ENCODE measurements at places on chromosomes 1 and 21. TPM values are rescaled to one million over a fixed set of nuclear protein-coding genes. Genes with fewer than 3 reads are reported as not detected.

The LCE1E gene
- total RNA-seq = not detected

The TLR5 gene
- under 0.01 TPM for total RNA-seq

The WNT2B gene
- under 0.01 TPM for total RNA-seq

The CFHR5 gene
- under 0.01 TPM for total RNA-seq

The HES3 gene
- not detected for total RNA-seq

The SIM2 gene
- not detected for total RNA-seq

The TEKT2 gene
- 4.8 TPM for total RNA-seq

The ATAD3B gene
- total RNA-seq = 15.1 TPM

The SPRR1A gene
- total RNA-seq = not detected

The WNT4 gene
- total RNA-seq = under 0.01 TPM

The NECAP2 gene
- total RNA-seq = 69.5 TPM

DNA sequence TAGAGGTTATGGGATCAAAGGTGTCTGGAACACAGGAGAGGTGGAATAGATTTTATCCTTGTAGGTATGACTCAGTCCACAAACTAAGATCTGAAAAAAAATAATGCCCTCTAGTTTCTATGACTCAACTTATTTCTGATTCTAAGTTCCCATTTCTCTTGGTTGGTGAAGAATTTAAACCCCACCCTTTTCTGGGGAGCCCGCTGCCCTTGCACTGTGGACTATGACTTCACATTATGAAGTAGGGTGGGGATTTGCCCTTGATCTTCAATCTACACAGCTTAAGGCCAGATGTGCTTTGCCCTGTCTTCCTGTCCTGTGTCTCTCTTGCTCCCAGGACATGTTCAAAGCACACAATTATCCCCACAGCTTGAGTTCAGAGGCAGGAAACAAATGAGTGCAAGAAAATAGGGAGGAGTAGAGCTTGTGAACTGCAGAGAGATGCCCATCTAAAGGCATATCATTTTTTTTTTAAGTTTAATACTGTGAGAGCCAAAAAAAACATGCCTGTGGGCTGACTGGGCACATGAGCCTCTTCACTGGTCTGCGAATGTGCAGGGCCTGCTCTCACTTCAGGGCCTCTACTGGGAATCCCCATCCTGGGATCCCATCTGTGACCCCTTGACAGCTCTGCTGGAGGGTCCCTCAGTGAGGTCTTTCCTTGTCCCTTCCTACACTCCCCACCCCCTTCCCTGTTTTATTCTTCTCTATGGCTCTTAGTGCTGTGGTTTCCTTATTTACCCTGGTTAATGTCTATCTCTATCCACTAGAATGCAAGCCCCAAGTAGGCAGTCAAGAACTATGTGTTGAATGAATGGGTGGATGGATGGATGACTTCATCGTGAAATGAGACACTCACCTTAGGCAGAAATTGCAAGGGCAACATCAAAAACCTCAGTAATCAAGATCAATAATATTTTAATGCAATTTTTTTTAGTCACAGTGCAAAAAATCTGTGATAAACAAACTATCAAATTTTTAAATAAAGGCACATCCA lies 61.5 kb downstream of the CD58 start:
- DNase-seq = peak; percentile 66

GRCh38 chr1:85360730-85361493 lies 84.5 kb upstream of the BCL10 start:
- no peak for DNase-seq

DNA sequence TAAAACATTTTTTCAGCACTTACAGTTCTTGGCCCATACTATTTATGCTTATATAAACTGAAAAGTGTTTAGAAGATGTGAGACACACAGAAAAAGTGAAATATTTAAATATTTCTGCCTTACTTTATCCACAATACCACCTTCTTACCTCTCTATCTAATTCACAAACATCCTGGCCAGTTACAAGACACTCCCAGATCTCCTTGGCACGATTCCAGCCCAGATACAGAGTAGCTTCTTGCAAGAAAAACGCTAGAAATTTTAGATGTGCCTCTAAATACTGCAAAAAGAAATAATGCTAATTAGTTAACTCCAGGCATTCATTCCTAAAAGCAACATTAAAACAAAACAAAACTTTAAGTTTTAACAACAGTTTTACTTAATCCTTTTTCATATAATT lies 68.4 kb downstream of the USP24 start:
- DNase-seq = no peak

DNA sequence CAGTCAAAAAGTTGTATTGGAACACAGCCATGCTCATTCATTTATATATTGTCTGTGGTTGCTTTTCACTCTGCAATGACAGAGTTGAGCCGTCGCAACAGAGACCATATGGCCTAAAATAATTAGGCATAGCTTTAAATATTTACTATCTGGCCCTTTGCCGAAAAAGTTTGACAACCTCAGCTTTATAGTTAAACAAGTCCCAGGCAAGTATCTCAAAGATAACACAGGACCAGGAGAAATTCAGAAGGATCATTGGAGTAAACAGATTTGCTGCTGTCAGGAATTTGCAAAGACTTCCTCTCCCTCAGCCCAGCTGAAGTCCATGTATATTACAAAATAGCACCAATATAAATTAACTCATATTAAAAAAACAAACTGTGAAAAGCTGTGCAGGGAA lies 34.4 kb downstream of the NID1 start:
- no peak for DNase-seq

GRCh38 chr1:221729771-221730330 lies 12.0 kb downstream of the DUSP10 start:
- DNase-seq = no peak

DNA sequence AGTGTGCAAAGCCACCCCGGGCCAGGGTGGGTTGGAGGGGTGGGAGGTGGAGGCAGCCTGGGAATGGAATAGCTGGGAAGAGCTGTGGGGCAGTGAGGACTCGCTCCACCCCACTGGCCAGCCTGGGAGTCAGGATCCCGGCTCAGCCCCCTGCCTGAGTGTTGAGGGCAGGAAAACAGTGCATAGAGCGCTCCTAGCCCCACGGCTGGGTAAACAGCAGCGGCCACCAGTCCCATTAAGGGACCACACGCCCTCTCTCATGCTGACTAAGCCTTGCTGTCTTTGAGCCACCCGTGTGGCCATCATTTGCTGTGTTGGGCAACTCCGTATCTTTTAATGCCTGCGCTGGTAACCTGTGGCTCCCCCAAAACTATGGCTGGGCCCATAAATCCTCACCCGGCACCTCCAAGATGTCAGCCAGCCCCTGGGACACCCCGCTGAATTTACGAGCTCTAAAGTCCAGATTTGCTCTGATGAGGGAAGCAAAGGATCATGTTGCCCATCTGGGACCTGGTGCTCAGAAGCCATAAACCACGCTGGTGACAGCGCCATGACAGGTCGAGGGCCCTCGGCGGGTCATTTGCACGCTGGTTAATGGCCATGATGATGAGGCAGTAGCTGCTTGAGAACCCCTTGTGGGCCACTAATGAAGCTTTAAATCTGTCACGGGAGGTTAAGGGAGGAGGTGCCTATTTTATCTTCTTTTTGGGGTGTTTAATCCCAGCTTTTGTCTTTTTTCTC lies 34.9 kb downstream of the SYF2 start:
- no peak for DNase-seq

GRCh38 chr1:74683656-74684055 lies 10.1 kb upstream of the ERICH3 start:
- no peak for DNase-seq

GRCh38 chr1:154970631-154971340 lies at the start of gene SHC1:
TSS of gene SHC1 (minus strand) at chr1:154970747. CDS start at chr1:154970526, 221 bp downstream.
- DNase-seq = no peak

DNA sequence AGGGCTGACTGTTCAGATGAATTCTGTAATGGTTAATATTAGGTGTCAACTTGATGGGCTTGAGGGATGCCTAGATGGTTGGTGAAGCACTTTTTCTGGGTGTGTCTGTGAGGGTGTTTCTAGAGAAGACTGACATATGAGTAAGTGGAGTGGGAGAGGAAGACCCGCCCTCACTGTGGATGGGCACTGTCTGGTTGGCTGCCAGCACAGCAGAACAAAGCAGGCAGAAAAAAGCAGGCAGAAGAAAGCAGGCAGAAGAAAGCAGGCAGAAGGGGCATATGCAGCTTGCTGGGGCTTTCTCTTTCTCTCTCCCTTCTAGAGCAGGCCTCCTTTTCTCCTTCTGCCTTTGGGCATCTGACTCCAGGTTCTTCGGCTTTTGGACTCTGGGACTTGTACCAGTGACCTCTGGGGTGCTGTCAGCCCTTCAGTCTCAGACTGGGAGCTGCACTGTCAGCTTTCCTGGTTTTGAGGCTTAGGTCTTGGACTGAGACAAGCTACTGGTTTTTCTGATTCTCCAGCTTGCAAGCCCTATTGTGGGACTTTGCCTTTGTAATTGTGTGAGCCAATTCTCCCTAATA lies 42.9 kb upstream of the CD2 start:
- peak; percentile 7 for DNase-seq

DNA sequence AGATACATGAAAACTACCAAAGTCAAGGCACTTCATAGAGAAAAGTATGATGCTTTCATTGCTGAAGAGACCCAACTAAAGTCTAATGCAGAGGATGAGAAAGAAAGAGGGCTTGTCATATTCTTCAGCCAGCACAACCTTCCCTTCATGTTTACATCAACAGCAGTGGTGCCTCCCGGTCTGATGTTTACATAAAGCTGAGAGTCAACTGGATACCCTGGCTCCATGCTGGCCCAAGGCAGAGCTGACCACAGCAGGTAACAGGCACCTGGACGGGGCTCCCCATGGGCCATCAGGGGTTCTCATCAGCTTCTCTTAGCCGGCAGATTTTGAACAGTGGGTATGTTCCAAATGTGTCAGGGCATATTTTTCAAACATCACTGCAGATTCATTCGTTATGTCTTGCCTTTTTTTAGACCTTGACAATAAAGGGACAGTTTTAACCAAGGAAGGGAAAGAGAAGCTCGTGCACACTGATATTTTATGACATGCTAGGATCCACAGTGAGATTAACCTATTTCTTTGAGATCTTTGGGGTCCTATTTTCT lies 117.1 kb downstream of the NRIP1 start:
- no peak for DNase-seq

DNA sequence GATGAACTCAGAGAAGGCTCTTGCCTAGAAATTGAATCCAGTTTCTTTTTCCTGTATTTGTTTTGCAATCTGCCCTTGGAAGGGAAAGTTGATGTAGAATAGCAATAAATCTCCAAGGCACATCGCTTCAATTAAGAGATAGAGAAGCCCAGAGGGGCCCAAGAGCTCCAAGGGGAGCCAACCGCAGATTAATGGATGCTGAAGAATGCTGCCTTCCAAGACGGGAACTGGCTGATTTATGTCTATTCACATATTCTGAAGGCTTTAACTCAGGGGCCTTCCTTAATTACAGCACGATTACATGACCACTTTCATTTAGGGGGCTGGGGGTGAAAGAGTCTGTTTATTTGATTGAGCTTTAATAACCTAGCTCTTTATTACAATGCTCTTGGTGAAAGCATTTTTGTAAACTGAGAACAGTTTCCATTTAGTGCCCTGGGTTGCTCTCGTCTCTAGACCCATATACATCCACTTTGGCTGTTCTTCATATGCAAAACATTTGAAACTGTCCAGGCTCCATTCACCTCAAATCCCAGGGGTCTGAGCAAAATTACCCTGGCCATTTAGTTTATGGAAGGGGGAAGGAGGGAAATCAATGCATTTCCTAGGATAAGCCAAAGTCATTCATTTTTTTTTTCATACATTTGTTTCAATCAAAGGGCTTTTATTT lies 87.4 kb upstream of the CLDN14 start:
- DNase-seq = no peak

- no peak for DNase-seq
Observed at GRCh38 chr1:106268070-106268469, 788.4 kb upstream of the PRMT6 start.

- DNase-seq = no peak
Observed at GRCh38 chr21:8991968-8992621, 1529.3 kb upstream of the TPTE start.

GRCh38 chr1:38291906-38292521 lies 245.4 kb upstream of the POU3F1 start:
- no peak for DNase-seq

DNA sequence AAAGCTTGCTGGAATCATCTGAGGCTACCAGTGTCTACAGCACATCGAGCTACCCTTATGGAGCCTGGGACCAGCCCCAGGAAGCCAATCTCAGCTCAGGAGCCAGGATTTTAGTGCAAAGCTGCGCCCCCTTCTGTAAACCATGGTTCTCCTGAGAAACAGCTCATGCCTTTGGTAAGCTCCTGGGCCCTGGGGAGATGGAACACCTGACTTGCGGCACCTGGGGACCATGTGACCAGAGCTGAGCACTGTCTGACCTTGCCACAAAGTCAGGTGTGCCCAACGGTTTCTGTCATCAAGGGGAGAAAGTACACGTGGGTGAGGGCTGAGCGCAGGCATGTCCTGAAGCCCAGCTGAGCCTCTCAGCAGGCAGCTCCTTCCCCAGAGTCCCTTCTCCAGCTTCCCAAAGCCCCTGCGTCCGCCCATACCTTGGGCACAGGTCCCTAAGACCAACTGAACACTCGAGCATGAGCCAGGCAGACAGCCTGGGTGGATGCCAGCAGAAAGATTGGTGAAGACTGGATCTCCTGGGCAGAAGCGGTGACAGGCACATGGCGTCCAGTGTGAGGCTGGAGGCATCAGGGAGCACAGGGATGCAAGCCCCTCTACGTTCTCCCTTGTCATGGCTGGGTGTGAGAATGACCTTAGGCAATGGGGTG lies 57.9 kb upstream of the TENT5B start:
- no peak for DNase-seq

- DNase-seq = no peak
Observed at GRCh38 chr1:8378178-8378577, 60.3 kb downstream of the SLC45A1 start.

GRCh38 chr1:15858069-15858670 lies 10.7 kb downstream of the SPEN start:
- DNase-seq = no peak

GRCh38 chr1:113903501-113904292 lies 902 bp downstream of the AP4B1 start:
- no peak for DNase-seq

GRCh38 chr21:43648171-43648570 lies 11.1 kb downstream of the HSF2BP start:
- DNase-seq = no peak

DNA sequence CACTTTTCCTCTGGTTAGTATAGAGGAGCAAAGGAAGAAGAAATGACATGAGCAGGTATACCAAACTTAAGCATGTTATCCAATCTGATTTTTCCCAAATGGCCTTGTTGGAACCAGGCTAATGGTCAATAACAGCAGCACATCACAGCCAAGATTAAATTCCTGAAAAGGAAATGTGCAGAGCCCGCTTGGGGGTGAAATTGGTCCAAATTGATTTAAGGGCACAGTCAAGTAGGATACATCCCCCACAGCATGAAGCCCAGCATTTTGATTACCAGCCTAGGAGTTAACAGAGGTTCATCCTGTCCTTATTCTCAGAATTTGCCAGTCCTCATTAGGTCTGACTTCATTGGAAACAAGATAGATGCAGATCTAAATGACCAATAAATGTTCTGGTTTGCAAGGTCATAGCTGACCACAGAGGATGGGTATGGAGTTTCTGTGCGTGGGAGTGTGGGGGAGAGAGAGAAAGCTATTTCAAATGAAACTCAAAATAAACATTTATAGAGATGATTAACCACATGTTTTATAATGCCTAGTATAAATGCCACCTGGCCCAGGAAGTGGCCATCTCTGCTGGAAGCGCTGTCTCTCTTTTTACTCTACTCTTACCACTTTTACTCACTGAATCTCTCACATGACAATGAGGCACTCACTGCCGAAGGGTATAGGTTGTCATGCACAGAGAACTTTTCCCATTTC lies 38.7 kb downstream of the RGS5 start:
- no peak for DNase-seq

All from hematopoietic multipotent progenitor cell (in vitro differentiated cells).